ENCODE measurements at places on chromosomes 2 and 18. TPM values are rescaled to one million over a fixed set of nuclear protein-coding genes. Genes with fewer than 3 reads are reported as not detected.

The IGFBP5 gene
- total RNA-seq, result 166 TPM

- H3K4me3 ChIP-seq, result no peak overlapping the region
- H3K27me3 ChIP-seq, result no peaks in the 10 kb centered on the region
- H3K27ac ChIP-seq, result no peak overlapping the region
- DNase-seq, result no peak
Measured at GRCh38 chr2:233093721-233094120, 33.6 kb downstream of the INPP5D start.

- DNase-seq, result no peak
- H3K27me3 ChIP-seq, result no peaks in the 10 kb centered on the region
- no peak overlapping the region for H3K4me3 ChIP-seq
- H3K36me3 ChIP-seq, result peaks cover 17% of the 10 kb centered on the region
Measured at GRCh38 chr2:241062389-241063092, 39.5 kb downstream of the MTERF4 start.

The CCDC68 gene
- 154 TPM for total RNA-seq

The CPLX4 gene
- total RNA-seq, result not detected

DNA sequence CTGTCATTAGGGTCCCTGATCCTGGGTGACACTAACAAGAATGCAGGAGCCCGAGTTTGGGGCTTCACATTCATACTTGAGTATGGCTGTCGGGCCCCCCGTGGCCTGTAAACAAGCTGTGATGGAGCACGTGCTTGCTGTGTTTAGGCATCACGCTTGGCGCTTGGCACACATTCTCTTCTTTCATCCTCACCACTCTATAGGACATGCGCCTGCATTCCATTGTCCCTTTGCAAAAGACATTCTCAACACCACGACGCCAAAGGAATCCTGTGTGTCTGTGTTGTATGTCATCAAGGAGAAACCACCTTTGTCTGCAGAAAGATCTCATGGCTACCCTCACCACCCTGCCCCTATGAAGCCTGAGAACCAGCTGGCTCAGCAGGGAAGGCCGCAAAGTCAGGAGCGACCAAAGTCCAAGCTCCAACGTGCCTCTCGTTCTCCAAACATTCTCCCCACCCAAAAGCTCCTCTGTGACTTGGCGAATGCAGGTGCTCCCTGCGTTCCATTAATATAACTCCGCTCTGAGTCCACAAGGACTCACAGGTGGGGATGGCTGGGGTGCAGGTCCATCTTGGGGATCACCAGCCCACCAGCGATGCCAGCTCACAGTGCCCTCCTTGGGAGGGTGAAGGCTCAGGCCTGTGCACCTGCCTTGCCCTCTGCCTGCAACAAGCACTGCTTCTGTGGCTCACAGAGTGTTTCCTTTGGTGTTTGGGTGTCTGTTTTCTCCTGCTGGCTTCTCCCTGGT is 6.2 kb upstream of the PER2 start:
- peaks cover 44% of the 10 kb centered on the region for H3K4me1 ChIP-seq
- peak overlapping the region; percentile 69 for H3K27ac ChIP-seq
- H3K36me3 ChIP-seq, result no peaks in the 10 kb centered on the region
- no peak overlapping the region for H3K4me3 ChIP-seq

- H3K4me3 ChIP-seq, result no peak overlapping the region
- H3K27ac ChIP-seq, result no peak overlapping the region
- peaks cover 53% of the 10 kb centered on the region for H3K27me3 ChIP-seq
- no peaks in the 10 kb centered on the region for H3K4me1 ChIP-seq
Measured at GRCh38 chr2:70657246-70657645, 103.6 kb upstream of the TGFA start.

GRCh38 chr2:13779996-13780395 is 852.5 kb upstream of the LRATD1 start:
- no peaks in the 10 kb centered on the region for H3K4me1 ChIP-seq
- H3K27me3 ChIP-seq, result no peaks in the 10 kb centered on the region
- no peak for DNase-seq
- no peaks in the 10 kb centered on the region for H3K36me3 ChIP-seq

GRCh38 chr2:16278421-16279200 is 338.3 kb downstream of the MYCN start:
- H3K36me3 ChIP-seq, result no peaks in the 10 kb centered on the region
- H3K27me3 ChIP-seq, result no peaks in the 10 kb centered on the region
- no peak overlapping the region for H3K4me3 ChIP-seq

The ESPNL gene
- total RNA-seq, result not detected

DNA sequence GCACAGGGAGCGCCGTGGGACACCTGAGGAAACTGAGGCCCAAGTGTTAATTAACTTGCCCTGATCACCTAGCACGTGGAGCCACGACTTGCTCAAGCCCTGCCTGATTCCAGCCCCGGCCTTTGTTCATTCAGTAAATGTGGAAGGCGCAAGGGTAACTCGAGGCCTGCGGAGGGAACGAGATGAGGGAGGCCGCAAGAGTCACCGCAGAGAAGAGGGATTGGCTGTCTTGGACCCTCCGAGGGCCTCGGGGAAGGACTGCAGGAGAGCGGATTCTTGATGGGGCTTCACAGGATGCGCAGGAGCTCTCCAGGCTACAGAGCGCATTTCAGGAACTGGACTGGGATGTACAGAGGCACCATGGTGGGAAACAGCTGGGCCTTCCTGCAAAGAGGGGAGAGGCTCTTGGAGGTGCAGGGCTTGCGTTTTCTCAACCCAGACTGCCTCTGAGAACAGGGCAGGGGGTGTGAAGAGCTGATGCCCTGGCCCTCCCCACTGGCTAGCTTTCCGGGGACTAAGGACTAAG is 511 bp upstream of the ANKMY1 start:
- no peak overlapping the region for H3K27ac ChIP-seq
- DNase-seq, result no peak
- peaks cover 9% of the 10 kb centered on the region for H3K27me3 ChIP-seq
- peak overlapping the region; percentile 46 for H3K4me3 ChIP-seq
- H3K36me3 ChIP-seq, result peaks cover 9% of the 10 kb centered on the region

- no peaks in the 10 kb centered on the region for H3K4me1 ChIP-seq
- H3K4me3 ChIP-seq, result no peak overlapping the region
- no peak for DNase-seq
- no peaks in the 10 kb centered on the region for H3K27me3 ChIP-seq
- H3K27ac ChIP-seq, result no peak overlapping the region
- H3K36me3 ChIP-seq, result no peaks in the 10 kb centered on the region
Measured at GRCh38 chr2:98438190-98439133, 6.2 kb upstream of the INPP4A start.

DNA sequence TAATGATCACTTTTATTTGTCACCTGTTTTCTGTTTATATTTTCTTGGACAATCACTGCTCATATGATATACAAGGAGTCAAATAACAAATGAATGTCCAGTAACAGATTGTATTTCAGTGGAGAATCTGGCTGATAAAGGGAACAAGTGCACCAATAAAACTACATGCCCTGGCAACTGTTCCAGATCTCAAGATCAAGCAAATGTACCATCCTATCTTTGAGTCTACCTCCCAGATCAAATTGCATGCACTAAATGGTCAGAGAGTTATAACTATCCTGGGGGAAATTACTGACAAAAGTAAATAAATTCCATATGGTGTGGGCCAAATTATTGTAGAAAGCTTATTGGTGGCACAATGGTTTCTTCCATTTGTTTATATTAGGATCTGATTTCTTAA is 452.8 kb downstream of the MBD2 start:
- H3K36me3 ChIP-seq, result no peaks in the 10 kb centered on the region
- no peak overlapping the region for H3K27ac ChIP-seq
- no peaks in the 10 kb centered on the region for H3K4me1 ChIP-seq
- no peak overlapping the region for H3K4me3 ChIP-seq

GRCh38 chr2:197571627-197572271 is 55.9 kb downstream of the MOB4 start:
- H3K4me3 ChIP-seq, result no peak overlapping the region
- peaks cover 3% of the 10 kb centered on the region for H3K36me3 ChIP-seq
- no peaks in the 10 kb centered on the region for H3K4me1 ChIP-seq
- peak overlapping the region; percentile 29 for H3K27ac ChIP-seq

The PARD6G gene
- 15.9 TPM for total RNA-seq

GRCh38 chr2:16899958-16900357 is 234.3 kb upstream of the CYRIA start:
- H3K4me1 ChIP-seq, result no peaks in the 10 kb centered on the region
- H3K4me3 ChIP-seq, result no peak overlapping the region
- no peaks in the 10 kb centered on the region for H3K27me3 ChIP-seq
- DNase-seq, result no peak
- no peaks in the 10 kb centered on the region for H3K36me3 ChIP-seq

- H3K36me3 ChIP-seq, result no peaks in the 10 kb centered on the region
- H3K4me3 ChIP-seq, result no peak overlapping the region
- peaks cover 14% of the 10 kb centered on the region for H3K4me1 ChIP-seq
- H3K27me3 ChIP-seq, result no peaks in the 10 kb centered on the region
Measured at GRCh38 chr2:222518570-222519381, 94.4 kb downstream of the SGPP2 start.

- no peaks in the 10 kb centered on the region for H3K27me3 ChIP-seq
- DNase-seq, result no peak
- no peak overlapping the region for H3K4me3 ChIP-seq
- no peaks in the 10 kb centered on the region for H3K36me3 ChIP-seq
- H3K27ac ChIP-seq, result no peak overlapping the region
Measured at GRCh38 chr2:7812231-7812995, 869.4 kb upstream of the ID2 start.

The CYP20A1 gene
- total RNA-seq, result 36.9 TPM

GRCh38 chr2:38407111-38407682 is 30.1 kb upstream of the ATL2 start:
- peak overlapping the region; percentile 66 for H3K27ac ChIP-seq
- no peak overlapping the region for H3K4me3 ChIP-seq
- DNase-seq, result peak; percentile 66
- H3K4me1 ChIP-seq, result peaks cover 6% of the 10 kb centered on the region
- H3K36me3 ChIP-seq, result no peaks in the 10 kb centered on the region

GRCh38 chr2:159946326-159946999 is 116.0 kb downstream of the PLA2R1 start:
- H3K4me3 ChIP-seq, result no peak overlapping the region
- H3K4me1 ChIP-seq, result no peaks in the 10 kb centered on the region
- no peak overlapping the region for H3K27ac ChIP-seq

DNA sequence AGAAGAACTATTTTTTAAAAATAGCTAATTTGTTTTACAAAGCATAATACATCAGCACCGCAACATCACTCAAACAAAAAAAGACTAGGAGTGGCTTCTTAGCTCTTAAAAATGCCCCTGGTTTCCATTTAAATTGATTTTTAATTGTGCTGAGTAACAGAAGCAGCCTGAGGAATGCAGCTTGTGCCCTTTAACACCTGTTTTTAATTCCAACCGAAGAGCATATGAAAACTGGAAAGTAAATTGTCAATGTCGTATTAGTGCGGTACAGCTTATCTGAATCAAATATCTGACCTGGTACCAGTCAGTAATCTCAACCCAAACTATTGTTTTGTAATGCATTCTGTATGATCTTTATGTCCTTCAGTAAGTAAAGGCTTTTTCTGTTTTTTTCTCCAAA is 13.2 kb upstream of the CD302 start:
- H3K4me3 ChIP-seq, result no peak overlapping the region
- no peaks in the 10 kb centered on the region for H3K27me3 ChIP-seq
- DNase-seq, result no peak
- no peaks in the 10 kb centered on the region for H3K36me3 ChIP-seq
- no peaks in the 10 kb centered on the region for H3K4me1 ChIP-seq

- no peak for DNase-seq
- no peaks in the 10 kb centered on the region for H3K27me3 ChIP-seq
- no peaks in the 10 kb centered on the region for H3K36me3 ChIP-seq
- no peak overlapping the region for H3K4me3 ChIP-seq
Measured at GRCh38 chr2:101985793-101986164, 6.0 kb upstream of the IL1R2 start.

DNA sequence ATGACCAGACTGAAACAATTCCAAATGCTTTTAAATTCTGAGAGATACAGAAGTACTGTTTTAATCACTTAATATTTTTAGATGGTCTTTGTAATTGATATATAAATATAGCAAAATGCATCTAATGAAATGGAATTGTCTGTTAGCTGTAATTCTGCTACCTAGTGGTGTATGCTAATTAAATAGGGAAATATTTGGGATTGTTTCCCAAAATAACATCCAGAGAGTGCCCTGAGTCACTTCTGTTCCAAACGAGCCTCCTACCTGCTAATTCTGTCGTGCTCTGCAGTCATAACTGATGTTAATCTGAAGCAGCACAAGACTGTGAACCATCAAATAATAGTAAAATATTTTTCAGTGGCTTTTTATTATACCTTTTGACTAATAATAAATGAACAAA is 71.4 kb upstream of the NOSTRIN start:
- no peaks in the 10 kb centered on the region for H3K27me3 ChIP-seq
- no peak overlapping the region for H3K27ac ChIP-seq
- no peaks in the 10 kb centered on the region for H3K4me1 ChIP-seq
- no peak for DNase-seq
- no peaks in the 10 kb centered on the region for H3K36me3 ChIP-seq
- no peak overlapping the region for H3K4me3 ChIP-seq

- DNase-seq, result no peak
- H3K4me3 ChIP-seq, result no peak overlapping the region
- no peaks in the 10 kb centered on the region for H3K4me1 ChIP-seq
- H3K27me3 ChIP-seq, result no peaks in the 10 kb centered on the region
Measured at GRCh38 chr18:63908858-63909257, 1.1 kb downstream of the SERPINB10 start.

GRCh38 chr2:32118055-32118454 is 47.6 kb upstream of the SLC30A6 start:
- H3K4me3 ChIP-seq, result no peak overlapping the region
- peaks cover 80% of the 10 kb centered on the region for H3K36me3 ChIP-seq
- H3K4me1 ChIP-seq, result no peaks in the 10 kb centered on the region
- no peaks in the 10 kb centered on the region for H3K27me3 ChIP-seq
- DNase-seq, result no peak

The HES6 gene
- total RNA-seq, result 84.0 TPM

The DNAJC5G gene
- not detected for total RNA-seq

The ALPP gene
- not detected for total RNA-seq

The ERLEC1 gene
- 39.6 TPM for total RNA-seq

GRCh38 chr18:36095936-36096519 is 28.7 kb upstream of the RPRD1A start:
- H3K4me3 ChIP-seq, result no peak overlapping the region
- no peaks in the 10 kb centered on the region for H3K4me1 ChIP-seq
- no peaks in the 10 kb centered on the region for H3K27me3 ChIP-seq

The LYG2 gene
- total RNA-seq, result not detected

Data from stomach (tissue), 19 donors.